Liver (tissue), 10 donors: ENCODE measurements at places on chromosomes 3 and 15.

- DNase-seq = no peak
These were observed 55.9 kb downstream of the LIPC start for GRCh38 chr15:58487724-58488120.

- no peak for DNase-seq
These were observed 28.6 kb upstream of the CLSTN2 start for GRCh38 chr3:139906418-139906817.

DNA sequence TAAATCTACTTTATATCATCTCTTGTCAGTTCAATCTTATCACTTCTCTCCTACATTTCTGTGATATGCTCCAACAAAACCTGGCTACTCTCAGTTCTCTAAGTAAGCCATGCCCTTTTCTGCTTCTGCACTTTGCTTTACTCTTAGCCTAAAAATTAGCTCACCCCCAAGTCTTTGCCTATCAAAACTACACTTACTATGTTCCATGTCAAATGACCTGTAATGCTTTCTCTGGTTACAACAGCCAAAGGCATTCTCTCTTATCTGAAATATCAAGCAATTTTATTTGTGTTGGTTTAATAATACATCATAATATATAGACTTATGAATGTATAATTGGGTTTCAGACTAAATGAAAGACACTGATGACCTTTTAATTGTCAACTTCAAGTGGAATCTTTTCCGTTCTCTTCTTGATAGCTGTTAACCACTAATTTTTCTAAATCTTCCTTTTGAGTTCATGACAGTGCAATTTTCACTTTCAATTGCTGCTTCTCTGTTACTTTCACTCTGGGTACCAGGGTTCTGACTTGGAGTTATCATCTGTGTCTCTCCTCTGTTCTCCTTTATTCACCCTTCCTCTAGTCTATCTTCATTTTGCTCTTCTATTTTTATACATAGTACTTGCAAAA is 619.0 kb upstream of the GOLIM4 start:
- no peak for DNase-seq

- DNase-seq = no peak
These were observed 541.3 kb upstream of the KCNMB2 start for GRCh38 chr3:177994976-177995375.

DNA sequence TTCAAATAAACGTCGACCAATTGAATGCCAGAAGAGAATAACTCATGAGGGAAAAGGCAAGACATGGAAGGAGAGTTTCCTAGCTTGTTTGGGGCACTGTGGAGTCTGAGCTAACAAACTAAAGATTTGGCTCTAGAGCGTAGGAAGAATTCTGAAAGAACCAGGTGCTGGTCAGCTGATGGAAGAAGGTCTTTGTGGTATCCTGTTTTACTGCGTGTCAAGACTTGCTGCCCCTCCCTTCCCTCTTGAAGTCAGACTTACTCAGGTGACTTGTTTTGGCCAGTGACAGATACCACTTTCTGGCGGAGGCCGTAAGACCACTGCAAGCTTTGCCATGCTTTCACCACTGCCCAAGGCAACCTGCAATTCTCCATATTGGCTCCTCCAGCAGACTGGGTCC is 673 bp upstream of the HCLS1 start:
- DNase-seq = no peak

- DNase-seq = no peak
These were observed 267.8 kb upstream of the LRRN1 start for GRCh38 chr3:3531476-3531875.

- DNase-seq = no peak
These were observed 15.2 kb downstream of the RAB11A start for GRCh38 chr15:65884511-65884910.

DNA sequence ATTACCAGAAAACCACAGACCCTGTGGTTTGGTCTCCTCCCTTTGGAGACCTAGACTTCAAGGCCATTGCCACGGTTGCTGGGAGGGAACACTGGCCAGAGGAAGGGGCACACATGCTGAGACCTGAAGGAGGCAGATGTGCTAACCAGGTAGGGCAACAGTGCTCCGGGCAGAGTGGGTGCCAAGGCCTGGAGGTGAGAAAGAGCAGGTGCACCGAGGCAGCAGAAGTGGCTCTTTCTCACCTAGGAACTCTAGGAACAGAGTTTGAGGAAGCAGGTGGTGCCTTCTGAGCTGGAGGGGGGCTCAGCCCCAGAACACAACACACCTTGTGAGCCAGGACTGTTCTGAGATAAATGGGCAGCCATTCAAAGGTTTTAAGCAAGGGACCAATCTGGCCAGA is 106.1 kb downstream of the MEGF11 start:
- DNase-seq = no peak

- DNase-seq = peak; percentile 54
These were observed 19.8 kb downstream of the CYP19A1 start for GRCh38 chr15:51318382-51319150.

GRCh38 chr3:149473357-149474249 is 894 bp upstream of the TM4SF4 start:
- DNase-seq = no peak

DNA sequence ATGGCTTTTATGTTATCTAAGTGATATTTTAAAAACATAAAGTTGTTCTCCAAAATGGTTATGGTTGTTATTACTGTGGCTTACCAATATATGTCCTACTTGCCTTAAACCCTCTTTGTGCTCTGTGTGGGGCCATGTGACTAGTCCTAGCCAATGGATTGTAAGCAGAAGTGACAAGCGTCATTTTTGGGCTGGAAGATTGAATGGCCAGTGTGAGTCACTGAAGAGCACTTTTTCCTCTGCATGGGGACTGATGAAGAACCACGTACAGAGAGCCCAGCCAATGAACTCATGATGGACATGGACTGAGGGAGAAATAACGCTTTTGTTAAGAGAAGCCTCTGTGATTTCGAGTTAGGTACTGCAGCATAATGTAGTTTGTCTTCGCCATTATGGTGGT is 332.7 kb downstream of the EDEM1 start:
- DNase-seq = no peak

DNA sequence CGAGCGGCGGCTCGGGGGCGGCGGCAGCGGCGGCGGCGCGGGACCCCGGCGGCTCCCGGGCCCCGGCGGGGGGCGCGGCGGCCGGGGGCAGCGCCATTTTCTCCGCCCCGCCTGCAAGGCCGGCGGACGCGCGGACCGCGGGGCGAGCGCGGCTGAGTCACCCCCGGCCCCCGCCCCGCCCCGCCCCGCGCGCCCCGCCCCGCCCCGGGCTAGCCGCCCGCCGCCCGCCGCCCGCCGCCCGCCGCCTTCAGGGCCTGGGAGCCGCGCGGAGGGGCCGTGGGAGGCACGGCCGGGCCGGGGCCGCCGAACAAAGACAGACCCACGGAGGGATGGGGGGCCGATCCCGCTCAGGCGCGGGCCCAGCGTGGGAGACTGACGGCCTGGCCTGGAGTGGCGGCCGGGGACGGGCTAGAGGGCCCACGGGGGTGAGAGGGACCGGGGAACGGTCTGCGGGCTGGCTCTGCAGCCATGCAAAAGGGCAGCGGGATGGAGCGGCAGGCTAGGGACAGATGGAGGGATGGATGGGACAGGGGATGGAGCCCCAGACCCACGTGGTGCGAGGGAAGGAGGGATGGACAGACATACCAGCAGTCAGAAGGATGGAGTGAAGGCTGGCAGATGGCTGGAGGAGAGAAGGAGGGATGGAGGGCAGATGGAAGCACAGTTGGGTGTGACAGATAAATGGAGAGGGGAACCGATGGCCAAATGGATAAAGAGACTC is at the start of gene EIF4E3:
Gene EIF4E3, minus strand, starts transcription at position 132 of the 721 bp plus-strand sequence. Its CDS starts 35 bp downstream, at position 97.
- no peak for DNase-seq

DNA sequence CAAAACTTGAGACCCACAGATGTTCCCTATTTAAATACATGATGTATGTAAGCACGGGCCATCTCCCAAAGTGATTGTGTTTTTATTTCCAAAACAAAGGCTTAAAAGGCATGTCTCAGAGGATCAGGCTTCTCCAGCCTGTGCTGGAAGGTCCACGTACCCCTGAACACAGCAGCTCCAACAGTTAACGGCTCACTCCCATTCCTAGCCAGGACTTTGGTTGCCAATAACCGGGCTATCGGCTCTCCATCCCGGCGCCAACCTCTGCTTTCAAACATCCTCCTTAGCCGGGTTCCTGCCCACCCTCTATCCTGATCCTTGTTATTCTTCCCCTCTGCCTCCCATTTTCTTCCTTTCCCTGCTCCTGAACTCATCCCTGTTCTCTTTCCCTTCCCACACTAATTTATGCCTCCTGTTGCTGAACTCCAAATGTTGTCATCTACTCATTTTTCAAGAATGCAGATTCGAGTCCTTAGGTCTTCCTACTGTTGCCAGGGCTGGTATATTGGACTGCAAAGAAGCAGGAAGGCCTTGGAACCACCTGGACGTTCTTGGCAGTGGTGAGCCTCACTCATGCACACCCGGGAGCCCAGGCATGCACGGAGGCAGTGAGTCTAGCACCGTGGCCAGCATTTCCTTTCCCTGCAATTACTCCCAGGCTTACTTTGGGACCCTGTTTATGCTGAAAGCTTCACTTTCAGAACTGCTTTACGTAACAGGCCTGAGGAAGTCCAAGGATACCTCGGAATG is 128.4 kb upstream of the RAD18 start:
- no peak for DNase-seq

- no peak for DNase-seq
These were observed 29.4 kb downstream of the TP53BP1 start for GRCh38 chr15:43463507-43463906.

DNA sequence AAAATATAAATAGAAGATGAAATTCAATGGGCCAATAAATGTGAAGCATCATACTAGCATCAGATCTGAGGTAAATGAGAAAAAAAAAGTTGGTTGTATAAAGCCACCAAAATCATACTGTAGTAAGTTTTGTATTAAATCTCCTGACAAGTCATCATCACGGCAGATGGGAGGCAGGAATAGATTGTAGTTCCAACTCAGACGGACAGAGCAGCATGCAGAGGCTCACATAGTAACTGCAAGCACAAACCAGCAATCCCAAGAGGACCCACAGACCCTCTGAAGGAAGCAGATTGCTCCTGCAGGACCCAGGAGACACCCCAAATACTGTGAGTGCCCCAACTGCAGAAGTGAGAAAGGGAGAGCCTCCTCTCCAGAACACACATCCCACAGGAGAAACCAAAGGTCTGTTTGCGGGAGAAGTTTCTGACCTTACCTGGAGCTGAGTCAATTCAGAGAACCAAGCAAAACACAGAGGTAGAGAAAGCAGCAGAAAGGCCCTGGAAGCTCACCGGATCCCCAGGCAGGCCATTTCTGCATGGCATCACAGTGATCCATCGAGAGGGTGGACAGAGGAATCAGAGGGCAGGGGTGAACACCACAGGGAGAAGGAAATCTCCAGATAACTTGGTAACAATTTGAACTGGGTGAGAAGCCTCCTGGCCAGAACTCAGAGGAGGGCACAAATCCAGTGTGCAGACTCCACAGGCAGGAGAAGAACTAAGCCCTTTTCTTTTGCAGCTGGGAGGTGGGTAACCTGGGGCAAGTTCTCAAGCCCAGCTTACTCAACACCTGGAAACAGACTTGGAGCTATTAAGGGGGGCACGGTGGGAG is 141.6 kb upstream of the ARHGEF26 start:
- DNase-seq = no peak

GRCh38 chr3:151290673-151291072 is 12.3 kb upstream of the P2RY14 start:
- DNase-seq = no peak

DNA sequence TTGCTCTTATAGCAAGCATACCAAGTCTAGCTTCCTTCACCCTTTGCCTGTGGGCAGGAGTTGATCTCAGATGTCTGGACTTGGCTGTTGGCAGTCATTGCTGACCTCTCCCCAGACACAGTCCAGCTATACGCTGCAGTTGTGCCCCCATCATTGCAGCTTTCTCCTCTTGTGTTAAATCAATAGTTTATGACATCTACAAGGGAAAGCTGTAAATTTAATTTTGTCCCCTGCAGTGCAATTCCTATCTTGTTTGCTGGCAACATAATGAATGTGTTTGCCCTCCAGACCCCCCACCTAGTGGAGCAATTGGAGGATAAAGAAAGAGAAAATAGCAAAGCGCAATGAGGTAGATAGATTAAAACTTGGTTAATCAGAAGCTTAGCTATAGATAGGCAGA is 280.2 kb downstream of the LSAMP start:
- DNase-seq = no peak

- DNase-seq = no peak
These were observed 7.4 kb upstream of the ANPEP start for GRCh38 chr15:89822026-89822425.

DNA sequence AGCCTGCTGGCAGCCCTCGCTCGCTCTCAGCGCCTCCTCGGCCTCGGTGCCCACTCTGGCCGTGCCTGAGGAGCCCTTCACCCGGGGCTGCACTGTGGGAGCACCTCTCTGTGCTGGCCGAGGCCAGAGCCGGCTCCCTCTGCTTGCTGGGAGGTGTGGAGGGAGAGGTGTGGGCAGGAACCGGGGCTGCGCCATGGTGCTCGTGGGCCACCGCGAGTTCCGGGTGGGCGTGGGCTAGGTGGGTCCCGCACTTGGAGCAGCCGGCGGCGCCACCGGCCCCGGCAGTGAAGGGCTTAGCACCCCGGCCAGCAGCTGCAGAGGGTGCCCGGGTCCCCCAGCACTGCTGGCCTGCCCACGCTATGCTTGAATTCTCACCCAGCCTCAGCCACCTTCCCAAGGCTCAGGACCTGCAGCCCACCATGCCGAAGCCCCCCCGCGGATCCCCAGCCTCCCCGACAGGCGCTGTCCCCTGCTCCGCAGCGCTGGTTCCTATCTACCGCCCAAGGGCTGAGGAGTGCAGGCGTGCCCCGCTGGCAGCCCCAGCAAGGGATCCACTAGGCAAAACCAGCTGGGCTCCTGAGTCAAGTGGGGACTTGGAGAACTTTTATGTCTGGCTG is 863.3 kb downstream of the IGSF11 start:
- no peak for DNase-seq

GRCh38 chr3:47197287-47197686 is 33.4 kb upstream of the SETD2 start:
- DNase-seq = no peak

- DNase-seq = no peak
These were observed 577.7 kb downstream of the MECOM start for GRCh38 chr3:169085827-169086226.

DNA sequence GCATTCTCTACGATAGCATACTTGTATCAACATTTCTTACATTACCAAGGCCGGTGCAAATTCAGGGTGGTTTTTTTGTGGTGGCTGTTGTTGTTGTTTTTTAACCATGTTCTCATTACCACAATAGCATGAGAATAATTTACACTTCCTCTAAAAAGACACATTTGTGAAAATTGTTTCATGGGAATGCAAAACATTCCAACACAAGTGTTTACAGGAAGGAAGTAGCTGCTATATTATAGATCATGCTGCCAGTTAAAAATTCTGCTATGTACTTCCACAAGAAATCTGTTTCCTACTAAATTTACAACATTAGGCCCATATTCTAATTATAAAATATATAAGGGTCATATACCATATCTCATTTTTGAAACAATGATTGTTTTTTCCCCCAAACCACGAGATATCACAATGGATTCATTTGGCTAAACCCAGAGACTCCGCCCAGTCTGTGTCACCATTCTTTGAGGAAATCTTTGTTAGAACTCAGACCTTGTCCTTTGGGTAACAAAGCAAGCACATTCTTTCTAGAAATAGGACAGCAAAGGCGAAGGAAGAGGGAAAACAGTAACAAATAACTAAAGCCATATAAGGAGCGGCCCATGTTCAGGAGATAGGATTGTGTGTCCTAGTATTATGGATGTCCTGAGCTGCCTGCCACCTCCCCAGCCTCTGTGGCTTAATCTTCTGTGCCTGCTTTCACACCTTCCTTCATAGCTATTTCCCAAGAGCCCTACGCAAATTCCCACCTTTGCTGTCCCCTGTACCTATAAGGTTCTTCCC is 60.1 kb downstream of the UACA start:
- DNase-seq = no peak
